ENCODE measurements at places on chromosomes 1 and 21.

DNA sequence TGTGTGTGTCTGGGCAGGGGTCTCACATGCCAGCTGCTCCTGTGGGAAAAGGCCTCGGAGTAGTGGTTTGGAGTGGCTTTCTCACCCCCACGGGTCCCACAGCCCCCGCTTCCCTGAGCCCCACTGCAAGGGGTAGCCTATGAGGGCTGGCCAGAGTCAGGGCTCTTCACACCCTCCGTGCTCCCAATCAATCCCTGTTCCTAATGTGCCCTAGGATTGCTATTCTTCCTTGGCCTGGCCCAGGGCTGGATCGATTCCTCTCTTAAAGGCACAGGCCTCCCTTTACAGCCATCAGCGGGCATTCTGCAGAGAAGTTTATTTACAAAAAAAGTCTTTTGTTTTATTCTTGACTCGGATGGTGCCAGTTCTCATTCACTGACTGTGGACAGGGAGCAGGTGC is 19.3 kb upstream of the ACTL8 start:
- DNase-seq: no peak

GRCh38 chr1:67171574-67171955 is 5.3 kb downstream of the IL23R start:
- DNase-seq: no peak

- peak; percentile 7 for DNase-seq
Observed at GRCh38 chr21:33642896-33643657, 776 bp downstream of the ITSN1 start.

DNA sequence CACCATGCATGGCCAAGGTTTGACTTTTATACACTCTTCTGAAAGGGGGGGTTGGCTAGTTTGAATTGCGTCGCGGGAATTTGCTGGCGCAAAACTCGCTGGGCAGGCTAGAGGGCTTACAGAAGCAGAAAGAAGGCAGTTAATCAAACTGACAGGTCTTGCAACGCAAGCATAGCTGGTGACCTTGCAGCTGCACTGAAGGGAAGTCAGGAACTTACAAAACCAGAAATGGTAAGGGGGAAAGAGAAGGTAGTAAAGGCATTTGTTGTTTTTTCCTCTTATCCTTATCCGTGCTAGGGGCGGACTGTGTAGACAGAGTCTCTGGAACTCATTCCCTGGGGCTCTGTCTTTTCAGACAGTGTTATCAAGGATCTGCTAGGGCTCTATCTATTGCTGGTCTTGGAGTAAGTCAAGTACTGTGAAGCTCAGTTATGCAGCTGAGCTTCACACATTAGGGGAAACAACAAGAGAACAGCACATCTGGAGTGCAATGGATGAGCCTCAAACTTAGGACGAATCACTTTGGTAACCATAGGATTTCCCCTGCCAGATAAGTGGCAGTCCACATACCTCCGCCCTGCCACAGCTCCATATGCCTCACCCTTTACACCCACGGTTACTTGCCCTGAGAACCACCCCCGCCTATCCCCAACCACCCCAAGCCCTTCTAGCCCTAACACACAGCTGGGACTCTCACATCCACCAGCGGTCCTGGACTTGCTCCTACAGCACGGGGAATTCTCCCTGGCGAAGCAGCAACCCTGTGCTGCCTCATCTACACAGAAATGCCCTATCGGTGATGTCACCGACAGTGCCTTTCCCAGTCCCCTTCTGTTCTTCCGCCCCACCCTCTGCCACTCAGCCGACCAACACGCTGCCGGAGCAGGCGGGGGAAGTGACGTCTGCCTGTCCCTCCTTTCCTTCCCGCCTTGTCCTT is 251.4 kb downstream of the FAM72C start:
- no peak for DNase-seq

DNA sequence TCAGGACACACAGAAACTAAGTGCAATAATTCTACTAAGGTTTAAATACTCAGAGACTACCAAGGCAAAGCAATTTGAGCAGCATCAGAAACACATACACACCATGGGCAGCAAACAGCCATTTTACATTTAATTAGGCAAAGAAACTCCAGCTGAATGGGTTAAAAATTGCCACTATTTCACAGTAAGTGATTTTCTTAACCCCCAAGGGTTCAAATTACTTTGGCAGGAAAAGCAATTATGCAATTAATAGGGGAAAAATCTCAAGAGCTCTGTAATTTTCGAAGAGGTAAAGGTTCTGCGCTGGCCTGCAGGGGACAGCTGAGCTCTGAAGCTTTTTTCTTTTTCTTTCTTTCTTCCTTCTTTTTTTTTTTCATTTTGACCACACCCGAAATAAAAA is 206.2 kb upstream of the RRP15 start:
- no peak for DNase-seq

DNA sequence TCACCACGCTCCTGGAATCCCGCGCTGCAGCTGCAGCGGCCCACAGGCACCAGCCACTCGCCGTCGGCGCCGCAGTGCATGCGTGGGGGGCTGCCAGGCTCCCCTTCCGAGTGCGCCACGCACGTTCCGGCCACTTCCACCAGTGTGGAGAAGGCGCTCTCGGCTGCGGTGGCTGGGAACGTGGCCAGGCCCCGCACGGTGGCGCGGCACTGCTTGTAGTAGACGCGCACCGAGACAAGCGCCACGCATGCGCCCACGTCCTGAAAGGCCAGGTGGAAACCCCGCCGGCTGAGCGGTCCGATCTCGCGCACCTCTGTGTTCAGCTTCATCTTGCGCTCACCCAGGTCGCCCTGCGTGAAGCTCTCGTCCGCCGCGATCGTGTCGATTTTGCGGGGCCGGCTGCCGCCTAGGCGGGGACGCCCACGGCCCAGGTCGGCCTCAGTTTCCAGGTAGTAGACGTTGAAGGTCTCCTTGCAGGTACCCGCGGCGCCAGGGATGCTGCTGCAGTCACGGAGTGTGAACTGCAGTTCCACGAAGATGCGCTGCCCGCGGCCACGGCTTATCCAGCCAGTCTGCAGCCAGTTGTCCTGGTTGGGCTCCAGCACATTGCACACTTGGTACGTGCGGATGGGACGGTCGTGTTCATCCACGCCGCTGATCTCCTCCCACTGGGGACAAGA is 3.4 kb downstream of the EPHA10 start:
- DNase-seq: no peak

GRCh38 chr1:201116091-201116490 is 3.9 kb upstream of the CACNA1S start:
- no peak for DNase-seq

DNA sequence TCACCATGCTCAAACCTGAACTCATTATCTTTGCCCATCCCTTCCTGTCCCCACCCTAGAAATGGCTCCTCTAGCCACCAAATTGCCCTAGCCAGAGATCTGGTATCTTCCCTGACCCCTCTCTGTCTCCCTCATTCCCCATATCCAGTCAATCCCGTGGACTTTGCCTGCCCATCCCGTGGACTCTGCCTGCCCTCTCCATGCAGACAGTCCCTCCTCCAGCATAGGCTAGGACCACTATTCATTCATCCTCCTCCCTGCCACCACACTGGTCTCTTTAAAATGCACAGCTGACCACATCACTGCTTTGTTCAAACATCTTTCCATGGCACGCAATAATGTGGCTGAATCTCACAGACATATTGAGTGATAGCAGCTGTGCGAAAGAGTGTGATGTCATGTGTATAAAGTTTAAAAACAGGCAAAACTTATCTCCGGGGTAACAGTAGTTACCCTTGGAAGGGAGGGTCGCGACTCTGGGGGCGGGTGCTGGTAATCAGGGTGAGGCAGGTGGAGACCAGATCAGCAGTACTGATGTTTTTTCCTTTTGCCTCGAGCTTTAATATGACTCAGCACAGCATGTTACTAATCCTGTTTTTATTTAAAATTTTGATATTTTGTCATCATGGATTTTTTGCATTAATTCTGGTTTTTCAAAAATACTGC is 4.8 kb upstream of the SLC2A1 start:
- no peak for DNase-seq

DNA sequence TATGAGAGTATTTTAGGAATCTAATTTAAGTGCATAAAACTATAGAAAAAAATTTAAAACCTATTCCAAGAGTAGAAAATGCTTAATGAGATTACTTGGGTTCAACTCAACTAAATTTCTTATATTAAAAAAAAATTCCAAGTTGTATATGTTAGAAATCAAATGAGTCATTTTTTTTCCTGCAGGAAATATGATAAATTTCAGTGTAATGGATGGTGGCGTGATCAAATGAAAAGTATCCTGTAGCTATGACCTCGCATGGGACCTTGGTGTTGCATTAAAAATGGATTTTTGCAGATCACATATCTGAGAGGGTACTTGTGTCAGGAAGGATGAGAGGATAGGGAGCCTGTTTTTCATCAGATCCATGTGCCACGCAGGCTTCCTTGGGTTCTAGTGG is 17.9 kb downstream of the ATP5PO start:
- no peak for DNase-seq

DNA sequence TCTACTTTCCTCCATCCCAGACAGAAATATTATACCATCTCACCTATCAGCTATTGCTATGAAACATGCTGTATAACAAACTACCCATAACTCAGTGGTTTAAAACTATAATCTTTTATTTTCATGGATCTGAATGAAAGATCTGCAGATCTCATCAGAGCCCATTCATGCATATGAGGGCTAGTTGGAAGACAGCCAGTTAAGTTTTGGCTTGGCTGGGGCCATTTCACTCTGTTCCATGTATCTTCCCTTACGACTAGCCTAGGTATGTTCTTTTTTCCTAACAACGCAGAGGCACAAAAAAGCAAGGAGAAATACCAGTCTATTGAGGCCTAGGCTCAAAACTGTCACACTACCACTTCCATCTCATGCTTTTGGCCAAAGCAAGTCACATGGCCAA is 28.1 kb upstream of the RGS1 start:
- no peak for DNase-seq

- DNase-seq: no peak
Observed at GRCh38 chr1:234200566-234200965, 172.7 kb upstream of the COA6 start.

- DNase-seq: no peak
Observed at GRCh38 chr1:43419627-43420425, 30.1 kb downstream of the SZT2 start.

GRCh38 chr1:168636642-168637111 is 60.3 kb downstream of the XCL1 start:
- peak; percentile 28 for DNase-seq

GRCh38 chr1:200391747-200392146 is 18.1 kb downstream of the ZNF281 start:
- DNase-seq: no peak

GRCh38 chr21:31345136-31345535 is 1.1 kb upstream of the TIAM1 start:
- DNase-seq: no peak

GRCh38 chr21:15741510-15741909 is 11.7 kb downstream of the USP25 start:
- no peak for DNase-seq

GRCh38 chr1:100882698-100883097 is 11.9 kb downstream of the EXTL2 start:
- no peak for DNase-seq

DNA sequence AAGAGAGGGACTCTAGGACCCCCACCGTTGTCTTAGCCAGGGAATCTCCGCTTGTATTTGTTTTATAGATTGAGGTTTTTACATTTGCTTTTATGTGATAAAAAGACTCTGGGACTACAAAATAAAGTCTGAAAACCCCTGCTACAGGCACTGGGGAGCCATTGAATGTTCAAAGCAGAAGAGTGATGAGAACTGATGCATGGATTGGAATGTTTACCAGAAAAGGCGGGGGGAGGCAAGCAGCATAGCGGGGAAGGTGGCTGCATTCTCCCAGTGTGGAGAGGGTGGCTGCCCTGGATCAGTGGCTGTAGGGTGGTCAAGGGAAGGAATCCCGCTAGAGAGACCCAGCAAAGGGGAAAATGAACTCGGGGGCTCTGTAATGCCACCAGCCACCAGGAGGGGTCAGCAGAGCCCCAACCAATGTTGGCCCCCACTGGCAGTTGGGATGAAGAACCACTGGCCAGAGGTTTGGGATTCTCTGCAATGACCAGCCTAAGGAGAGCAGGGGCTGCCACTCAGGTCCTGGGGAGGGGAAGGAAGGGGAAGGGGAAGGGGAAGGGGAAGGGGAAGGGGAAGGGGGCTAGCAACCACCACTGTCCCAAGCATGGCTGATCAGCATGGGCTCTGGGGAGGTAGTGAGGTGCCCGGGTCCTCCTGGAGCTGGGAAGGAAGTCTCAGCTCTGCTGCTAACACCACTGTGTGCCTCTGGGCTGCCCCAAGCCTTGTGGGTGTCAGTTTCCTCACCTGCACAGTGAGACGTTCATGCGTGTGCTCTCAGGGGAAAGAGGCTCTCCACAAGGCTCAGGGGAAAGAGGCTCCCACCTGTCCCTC is 19.2 kb upstream of the PEF1 start:
- peak; percentile 40 for DNase-seq

DNA sequence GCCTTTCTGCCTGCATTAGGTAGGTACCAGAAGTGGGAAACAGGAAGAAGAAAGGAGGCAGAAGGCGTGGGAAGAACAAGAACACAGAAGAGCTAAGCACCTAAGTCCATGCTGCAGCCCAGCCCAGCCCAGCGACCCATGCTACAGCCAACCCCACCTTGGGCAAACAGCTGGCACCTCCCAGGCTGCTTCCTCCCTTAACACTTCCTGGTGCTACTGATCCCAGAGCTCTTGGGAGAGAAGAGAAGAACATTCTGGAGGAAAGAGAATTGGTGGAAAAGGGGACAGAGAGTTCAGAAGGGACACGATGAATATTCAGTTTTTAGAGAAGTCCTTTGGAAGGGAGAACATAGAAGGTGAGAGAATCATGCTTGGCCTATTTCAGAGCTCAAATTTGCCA is 28.5 kb downstream of the PLEKHA6 start:
- DNase-seq: no peak

- no peak for DNase-seq
Observed at GRCh38 chr1:44775930-44776729, 790 bp downstream of the RPS8 start.

DNA sequence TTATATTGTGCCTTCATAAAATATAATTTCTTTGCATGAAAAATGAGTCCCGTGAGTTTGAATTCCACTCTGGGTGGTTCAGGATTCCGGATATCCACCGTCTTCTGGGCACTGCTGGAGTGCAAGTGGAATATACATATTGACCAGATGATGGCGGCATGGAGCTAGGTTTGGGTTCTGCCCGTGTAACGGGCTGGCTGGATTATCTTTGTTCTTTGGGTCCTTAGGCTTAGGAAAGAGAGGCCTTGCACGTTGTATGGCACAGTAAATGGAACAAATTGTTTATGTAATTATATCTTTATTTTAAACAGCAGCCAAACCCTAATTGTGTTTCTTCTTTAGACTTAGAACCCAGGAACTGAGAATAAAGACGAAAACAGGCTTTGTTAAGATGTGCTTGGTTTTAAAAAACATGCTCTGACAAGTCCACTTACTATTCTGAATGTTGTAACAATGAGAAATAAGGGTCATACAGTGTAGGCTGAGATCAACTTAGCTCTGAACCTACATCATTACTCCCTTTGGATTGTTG is 13.5 kb upstream of the ACBD6 start:
- peak; percentile 87 for DNase-seq

GRCh38 chr1:145979746-145980456 is 15.4 kb downstream of the POLR3GL start:
- DNase-seq: no peak

GRCh38 chr1:67588178-67588855 is 96.7 kb upstream of the GADD45A start:
- DNase-seq: no peak
